ENCODE measurements at places on chromosomes 13 and 19.

DNA sequence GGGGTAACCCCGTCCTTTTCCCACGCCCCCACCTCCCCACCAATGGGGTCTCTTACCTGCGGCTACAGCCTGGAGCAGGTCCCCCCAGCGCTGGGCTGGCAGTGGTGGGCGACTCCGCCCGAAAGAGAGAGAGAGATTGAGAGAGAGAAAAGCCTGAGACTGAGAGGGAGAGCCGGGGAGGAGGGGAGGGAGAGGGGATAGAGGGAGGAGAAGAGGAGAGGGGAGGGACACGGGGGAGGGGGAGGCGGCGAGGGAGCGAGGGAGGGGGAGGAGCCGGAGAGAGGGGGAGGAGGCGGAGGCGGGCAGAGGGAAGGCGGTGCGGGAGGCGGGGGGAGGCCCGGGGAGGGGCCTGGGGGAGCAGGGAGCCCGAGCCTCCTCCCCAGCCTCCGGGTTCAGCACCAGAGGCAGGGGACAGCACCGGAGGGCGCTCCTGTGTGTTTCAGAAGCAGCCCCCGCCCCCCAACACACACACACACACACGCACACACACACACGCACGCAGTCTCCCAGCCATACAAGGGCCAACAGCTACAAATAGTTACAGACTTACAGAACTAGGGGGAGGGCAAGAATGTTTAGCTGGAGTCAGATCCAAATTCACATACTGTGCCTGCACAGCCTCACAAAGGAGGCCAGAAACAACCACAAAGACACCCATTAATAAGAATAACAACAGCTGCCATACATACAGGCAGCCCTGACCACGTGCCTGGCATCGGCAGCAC is at the start of gene SLC8A2:
Gene SLC8A2, minus strand, starts transcription at position 161 of the 725 bp plus-strand sequence. CDS start 5,490 bp downstream, outside the sequence.
- peak; percentile 51 for DNase-seq

GRCh38 chr19:11373166-11373884 is 1.1 kb upstream of the SWSAP1 start:
- DNase-seq: no peak

DNA sequence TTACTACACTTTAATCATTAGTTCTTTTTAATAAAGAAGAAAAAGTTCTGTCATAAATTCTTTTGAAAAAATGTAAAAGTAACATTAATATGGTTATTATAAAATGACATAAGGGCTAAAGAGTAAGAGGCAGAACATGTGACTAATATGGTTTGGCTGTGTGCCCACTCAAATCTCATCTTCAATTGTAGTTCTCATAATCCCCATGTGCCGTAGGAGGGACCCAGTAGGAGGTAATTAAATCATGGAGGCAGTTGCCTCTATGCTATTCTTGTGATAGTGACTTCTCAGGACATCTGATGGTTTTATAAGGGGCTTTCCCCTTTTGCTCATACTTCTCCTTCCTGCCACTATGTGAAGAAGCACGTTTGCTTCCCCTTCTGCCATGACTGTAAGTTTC is 104.5 kb downstream of the UGGT2 start:
- no peak for DNase-seq

- DNase-seq: no peak
Observed at GRCh38 chr19:55986487-55986886, at the start of gene NLRP5. Gene NLRP5 (plus strand): TSS chr19:55986775.

DNA sequence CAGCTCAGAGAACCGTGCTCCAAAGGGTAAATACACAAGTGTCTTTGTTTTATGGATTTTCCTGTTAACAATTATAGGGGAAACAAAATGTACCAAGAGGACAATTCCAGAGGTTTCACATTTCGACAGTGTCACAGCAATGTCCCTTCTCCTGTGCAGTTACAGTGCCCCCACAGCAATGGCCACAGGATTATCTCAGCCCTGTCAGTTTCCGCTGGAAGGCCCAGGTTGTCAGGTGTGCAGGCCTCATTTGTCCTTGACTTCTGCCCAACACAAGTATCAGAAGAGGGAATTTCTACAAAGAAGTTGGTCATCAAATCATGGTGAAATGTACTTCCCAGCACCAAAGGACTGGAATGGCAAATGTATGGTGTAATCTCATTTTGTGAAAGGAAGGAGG is 11.2 kb upstream of the N4BP2L2 start:
- no peak for DNase-seq

- DNase-seq: no peak
Observed at GRCh38 chr13:36242761-36243160, 28.4 kb upstream of the SOHLH2 start.

- no peak for DNase-seq
Observed at GRCh38 chr19:16325641-16326400, 1.2 kb downstream of the KLF2 start.

DNA sequence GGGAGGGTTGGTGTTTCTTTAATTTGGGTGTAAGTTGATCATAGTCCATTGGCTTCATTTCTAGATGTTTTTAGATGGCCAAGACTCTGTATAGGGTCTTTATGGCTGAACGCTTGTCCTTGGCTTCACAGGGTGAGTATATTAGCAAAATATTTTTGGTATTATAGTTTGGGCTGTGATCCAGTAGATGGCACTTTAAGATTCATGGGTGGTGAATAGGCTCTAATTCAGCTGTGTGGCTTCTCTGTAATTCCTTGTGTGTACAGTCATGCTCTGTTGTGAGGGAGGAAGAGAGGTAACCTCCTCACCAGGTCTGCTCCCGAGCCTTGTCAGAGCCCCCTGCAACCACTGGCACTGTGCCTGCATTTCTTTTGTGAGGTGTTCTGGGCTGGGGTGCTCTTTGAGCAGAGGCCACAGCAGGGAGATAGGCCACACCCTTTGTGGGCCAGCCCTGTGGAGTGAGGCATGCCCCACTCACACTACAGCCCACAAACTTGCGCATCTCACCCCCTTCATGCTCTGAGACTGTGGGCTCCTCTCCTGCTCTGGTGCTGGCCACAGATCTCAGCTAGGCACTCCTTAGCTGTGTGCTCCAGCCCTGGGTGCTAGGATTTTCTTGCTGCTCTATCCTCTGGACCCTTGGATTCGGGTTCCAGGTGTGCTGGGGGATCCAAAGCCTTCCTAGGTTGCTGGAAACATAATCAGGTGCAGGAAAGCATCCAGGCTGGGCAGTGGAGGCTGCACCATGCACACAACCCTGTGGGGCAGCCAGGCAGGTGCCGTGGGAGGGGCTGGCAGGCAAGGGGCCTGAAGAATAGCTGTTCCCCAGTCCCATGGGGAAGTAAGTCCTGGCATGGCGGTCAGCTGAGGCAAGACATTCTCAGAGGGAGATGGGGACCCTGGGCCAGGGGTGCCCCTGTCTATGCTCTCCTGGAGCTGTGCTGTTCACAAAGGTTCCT is 193.9 kb downstream of the GPC5 start:
- no peak for DNase-seq

Data from stimulated activated CD4-positive, alpha-beta T cell treated with anti-CD3 and anti-CD28 coated beads, Interleukin-12 subunit alpha, Interleukin-12 subunit beta, amount 100 ng/mL, for 4 hours (primary cell).